ENCODE measurements at places on chromosomes 1 and 21.

DNA sequence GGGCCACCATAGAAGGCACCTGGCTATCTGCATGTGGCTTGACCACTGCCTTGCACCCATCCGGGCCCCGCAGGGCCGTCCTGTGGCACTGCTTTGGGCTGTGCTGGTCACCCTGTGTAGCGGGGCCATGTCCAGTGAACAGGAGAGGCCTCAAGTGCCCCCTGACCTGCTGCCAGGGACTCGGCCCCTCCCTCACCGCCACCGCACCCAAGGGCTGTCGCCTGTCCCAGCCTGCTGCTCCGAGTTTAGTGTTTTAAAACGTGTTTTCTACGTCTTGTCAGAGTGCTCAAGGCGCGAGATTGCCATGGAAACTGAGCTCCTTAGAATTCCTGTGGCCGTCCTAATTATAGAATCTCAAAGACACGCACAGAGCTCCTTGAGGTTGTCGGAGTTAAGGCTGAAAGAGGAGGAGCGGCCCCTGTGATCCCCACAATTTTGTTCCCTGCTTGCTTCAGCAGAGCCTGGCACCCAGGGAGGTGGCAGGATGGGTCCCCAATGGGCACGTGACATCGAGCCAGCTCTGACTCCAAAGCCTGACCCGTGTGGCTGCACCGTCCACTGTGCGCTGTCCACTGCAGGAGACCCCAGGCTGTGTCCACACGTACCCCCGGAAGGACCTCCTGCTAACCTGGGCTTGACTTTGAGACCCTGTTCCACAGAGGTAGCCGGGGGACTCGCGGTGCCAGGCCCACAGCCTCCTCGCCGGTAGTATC, 66.2 kb downstream of the FAAP20 start:
- no peak for DNase-seq

DNA sequence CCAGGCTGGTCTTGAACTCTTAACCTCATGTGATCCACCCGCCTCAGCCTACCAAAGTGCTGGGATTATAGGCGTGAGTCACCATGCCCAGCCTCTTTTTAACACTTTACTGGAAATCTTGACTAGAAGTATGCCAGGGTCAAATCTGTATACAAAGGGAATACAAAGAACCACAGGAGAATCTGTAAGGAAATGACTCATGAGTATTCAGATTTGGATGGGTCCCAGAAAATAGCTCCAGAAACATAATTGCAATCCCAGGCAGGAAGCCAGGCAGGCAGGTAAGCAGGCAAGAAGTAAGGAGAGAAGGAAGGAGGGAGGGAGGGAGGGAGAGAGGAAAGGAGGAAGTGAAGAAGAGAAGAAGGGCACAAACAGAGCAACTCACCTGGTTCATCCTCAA, 22.8 kb upstream of the TIAM1 start:
- DNase-seq = no peak

- DNase-seq = no peak
Observed at GRCh38 chr1:41437011-41437355, 47.5 kb downstream of the EDN2 start.

GRCh38 chr1:15004396-15004795, 149.2 kb upstream of the TMEM51 start:
- DNase-seq = no peak

- DNase-seq = peak; percentile 31
Observed at GRCh38 chr1:33055210-33056008, 18.7 kb upstream of the AK2 start.

GRCh38 chr1:188423073-188423472, 1594.3 kb downstream of the PLA2G4A start:
- DNase-seq = no peak

- DNase-seq = no peak
Observed at GRCh38 chr1:229105109-229105508, 165.8 kb upstream of the RAB4A start.

GRCh38 chr1:234039603-234040002, 135.1 kb downstream of the SLC35F3 start:
- DNase-seq = no peak

GRCh38 chr1:2624735-2625300, 8.0 kb downstream of the MMEL1 start:
- DNase-seq = no peak

GRCh38 chr21:17780539-17780938, 38.6 kb downstream of the C21orf91 start:
- DNase-seq = no peak

DNA sequence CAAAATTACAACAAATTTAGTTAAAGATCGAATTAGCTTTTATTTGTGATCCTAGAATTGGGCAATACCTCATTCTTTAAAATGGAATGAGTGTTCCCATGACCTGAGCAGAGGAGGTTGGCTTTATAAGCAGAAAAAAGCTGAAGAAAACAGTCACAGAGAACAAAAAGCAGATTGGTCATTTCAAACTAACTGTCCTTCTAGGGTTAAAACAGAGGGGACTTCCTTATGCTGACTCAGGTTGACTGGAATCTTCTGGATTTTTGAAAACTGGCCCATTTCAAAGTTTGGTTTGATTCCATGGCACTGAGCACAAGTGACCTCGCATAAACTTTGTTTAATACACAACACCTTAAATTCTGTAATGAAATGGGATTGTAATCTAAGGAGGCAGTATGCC, 17.6 kb downstream of the NFASC start:
- DNase-seq = no peak

GRCh38 chr21:22136740-22137139, 1138.5 kb downstream of the NCAM2 start:
- no peak for DNase-seq

DNA sequence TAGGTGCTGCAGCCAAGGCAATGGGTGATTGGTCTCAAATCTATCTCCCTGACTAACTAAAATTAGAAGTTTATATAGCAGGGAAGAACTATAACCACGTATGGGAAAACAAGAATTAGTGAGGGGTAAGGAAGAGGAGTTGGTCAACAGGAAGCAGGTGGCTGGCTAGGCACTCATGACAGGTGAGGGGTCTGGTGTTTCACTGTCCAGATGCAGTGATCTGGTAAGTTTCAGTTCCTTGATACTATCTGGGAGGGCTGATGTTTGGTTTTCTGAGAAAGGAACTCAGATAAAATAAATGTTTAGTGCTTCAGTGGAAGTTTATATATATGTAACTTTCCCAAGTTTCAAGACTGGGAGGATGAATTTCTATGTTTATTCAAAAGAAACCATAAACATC, 11.6 kb upstream of the POU2F1 start:
- no peak for DNase-seq

- DNase-seq = no peak
Observed at GRCh38 chr1:4653796-4654725, at the start of gene AJAP1. AJAP1 (plus strand) TSS chr1:4654609; CDS start chr1:4655426, 817 bp downstream.

GRCh38 chr1:187641907-187642306, 813.2 kb downstream of the PLA2G4A start:
- no peak for DNase-seq

DNA sequence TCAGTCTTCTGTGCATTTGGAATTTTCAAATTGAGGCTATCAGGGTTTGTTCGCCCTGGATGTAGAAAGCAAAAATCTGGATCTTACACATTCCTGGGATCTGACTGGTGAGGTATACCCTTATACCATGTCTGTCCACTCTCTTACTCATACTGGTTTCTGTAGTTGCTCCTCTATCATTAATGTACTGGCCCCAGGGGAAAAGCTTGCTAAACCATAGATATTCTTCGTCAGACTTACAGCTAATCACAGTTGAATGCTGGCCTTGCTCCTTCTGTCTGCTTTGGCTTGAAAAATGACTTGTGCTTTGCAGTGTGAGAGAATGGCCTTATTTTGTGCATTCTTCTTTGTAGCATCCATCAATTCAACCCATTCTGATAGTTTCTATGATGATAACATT, 30.5 kb downstream of the TBCE start:
- no peak for DNase-seq

DNA sequence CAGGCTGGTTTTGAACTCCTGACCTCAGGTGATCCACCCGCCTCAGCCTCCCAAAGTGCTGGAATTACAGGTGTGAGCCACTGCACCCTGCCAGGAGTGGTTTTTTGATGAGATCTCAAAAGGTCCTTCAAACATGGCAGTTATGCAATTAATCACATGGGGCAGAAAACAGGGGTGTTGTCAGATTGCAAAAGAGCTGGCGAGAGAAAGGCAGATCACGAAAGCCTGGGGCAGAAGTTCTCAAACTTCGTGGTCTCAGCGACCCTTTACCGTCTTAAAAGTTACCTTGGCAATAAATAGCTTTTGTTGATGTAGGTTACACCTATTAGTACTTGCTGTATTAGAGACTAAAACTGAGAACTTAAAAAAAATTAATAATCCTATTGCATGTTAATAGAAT, 16.1 kb downstream of the CNR2 start:
- DNase-seq = no peak

DNA sequence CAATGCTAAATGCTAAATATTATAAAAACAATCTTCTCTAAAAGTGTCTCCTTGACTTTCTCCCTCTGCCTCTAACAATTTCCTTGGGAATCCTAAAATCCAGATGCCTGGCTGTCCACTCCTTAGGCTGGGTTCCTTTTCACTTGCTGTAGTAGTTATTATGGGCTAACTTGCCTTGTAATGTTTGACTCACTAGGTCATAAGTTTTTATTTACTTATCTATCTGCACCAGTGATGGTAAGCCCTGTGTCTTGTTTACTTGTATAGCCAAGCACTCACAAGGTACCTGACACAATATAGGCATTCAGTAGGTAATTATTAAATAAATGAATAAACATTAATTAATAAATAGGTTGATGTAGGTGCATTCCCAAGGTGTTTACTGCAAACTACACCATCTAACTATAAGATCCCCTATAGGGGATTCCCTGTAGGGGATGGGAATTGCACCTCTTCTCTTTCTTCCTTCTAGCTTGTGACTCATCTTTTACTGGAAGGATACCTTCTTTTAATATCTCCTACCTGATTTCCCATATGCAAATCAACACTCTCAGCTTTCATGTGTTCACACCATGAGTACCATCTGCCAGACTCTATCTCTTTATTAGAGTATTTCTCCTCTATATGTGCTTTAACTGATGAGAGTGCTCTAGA, 14.7 kb upstream of the CHIA start:
- no peak for DNase-seq

- no peak for DNase-seq
Observed at GRCh38 chr1:37033355-37034101, 787 bp downstream of the GRIK3 start.

GRCh38 chr1:55284856-55285255, 69.7 kb upstream of the USP24 start:
- DNase-seq = no peak

GRCh38 chr1:204074274-204075138, 1.6 kb downstream of the SOX13 start:
- no peak for DNase-seq

GRCh38 chr1:92877792-92878191, 46.0 kb downstream of the RPL5 start:
- no peak for DNase-seq

- peak; percentile 15 for DNase-seq
Observed at GRCh38 chr1:70382682-70383081, 28.2 kb upstream of the ANKRD13C start.

DNA sequence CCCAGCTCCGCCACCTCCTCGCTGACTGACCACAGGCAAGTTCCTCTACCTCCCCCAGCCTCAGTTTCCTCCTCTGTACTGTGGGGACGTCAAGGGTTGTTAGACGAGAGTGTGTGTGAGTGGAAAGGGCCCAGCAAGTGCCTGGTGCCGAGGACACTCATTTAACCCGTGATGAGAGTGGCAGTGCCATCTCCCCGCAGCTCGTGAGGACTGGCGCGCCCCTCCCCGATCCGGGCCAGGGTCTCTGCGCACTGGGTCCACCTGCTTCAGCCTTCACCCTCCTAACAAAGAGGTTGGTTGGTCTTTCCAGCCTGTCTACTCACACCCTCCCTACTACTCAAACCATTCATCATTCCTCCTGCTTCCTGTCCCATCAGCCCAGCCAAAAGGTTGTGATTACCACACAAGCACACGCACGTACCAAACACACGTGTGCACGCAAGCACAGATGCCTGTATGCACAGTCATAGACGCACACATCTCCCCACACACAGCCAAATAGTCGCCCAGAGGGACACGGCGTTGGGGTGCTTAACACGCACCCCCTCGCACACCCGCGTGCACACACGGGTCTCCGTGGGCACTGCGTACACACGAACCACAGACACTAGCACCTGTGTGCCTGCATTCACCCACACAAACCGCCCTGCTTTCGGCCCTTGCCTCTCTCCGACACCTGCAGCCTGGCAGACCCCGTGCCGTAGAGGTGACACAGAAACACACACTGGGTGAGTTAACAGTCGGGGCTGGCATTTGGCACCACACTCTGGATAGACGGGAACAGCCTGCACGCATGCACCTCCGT, 39.3 kb downstream of the TAS1R2 start:
- DNase-seq = no peak

DNA sequence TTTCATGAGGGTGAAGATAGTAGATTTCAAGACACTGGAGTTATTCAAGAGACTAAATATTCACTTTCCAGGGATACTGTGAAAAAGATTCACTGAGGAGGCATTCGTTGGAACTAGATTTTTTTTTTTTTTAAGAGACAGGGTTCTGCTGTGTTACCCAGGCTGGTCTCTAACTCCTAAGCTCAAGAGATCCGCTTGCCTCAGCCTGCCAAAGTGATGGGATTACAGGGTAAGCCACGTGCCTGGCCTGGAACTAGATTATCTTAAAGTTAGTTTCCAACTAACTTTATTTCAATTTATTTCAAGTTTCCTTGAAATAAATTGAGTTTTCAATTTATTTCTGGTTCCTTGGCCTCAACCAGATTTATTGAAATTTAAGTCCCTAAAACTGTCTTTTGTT, 24.3 kb upstream of the MCL1 start:
- no peak for DNase-seq
